ENCODE measurements at places on chromosomes 4 and X.

DNA sequence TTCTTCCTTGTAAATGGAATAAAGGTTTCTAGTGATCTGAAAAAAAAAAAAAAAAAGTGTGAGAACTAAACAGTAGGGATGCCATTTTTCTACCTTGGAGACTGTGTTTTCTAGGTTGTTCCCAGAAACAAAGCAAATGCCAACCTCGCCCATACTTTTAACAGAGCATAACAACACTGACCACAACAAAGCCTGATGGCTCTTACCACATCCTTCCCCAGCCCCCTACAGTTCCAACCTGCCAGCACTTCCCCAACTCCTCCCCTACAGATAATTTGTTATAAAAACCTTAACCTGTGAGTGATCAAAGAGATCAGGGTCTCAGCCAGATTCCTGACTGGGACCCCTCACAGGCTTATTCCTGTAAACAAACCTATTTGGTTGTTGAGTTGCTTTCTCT is 940.0 kb downstream of the SH3BGRL start:
- no peak for DNase-seq

DNA sequence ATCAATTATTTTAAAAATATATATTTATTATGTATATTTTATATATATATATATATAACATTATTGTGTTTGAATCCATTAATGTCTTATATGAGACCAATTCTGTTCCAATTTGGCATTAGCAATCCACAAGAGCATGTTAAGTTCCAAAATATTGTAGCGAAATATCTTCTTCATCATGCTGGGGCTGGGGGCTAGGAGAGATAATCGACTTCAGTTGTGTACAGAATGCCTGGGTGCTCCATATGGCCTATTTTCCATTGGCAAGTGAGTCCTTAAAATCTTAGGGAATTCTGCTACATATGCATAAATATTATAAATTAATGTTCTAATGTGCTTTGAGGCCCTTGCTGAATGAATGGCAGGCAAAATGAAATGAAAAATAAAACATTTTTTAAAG is 117.7 kb downstream of the PCDH7 start:
- DNase-seq = no peak

- no peak for DNase-seq
Measured at GRCh38 chrX:70455366-70456202, 10.9 kb downstream of the DLG3 start.

DNA sequence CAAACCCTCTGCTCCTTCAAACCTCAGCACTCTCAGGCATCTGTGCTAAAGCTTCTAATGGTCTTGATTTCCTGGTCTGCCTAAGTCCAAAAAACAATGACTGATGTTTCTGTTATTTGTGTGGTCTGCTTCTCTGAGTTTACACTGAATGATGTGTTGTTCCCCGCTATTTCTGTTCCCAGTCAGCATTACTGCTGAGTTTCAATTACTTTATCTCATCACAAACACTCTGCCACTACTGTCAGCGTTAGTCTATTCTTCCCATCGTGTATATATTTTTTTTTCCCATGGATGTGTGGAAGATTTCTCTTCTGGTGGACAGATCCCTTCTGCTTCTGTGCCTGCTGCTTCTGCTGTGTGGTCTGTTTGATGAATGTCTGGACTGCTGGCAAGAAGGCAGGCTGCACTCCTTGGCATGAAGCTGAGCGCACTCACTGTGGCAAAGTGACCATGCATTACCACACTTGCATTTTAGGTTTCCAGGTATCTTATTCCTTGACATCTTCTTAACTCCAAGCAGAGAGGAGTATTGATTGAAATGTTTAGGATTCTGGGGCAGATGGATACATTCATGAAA is 106.9 kb upstream of the PAQR3 start:
- DNase-seq = no peak

DNA sequence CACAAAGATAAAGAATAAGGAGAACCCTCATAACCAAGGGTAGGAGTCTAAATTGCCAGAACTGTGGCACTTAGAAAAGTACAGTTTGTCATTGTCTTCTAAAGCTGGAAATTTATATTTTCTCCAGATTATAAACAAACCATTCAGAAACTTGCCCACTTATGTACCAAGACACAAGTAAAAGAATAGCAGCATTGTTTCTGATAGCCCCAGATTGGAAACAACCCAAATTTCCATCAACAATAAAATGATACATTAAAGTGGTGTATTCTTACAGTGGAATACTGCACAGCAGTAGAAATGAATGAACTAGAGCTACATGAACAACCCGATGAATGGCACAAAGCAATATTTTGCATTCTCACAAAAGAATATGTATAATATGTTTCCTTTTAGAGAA is 63.1 kb upstream of the PDHA1 start:
- DNase-seq = no peak

- no peak for DNase-seq
Measured at GRCh38 chr4:47713129-47713834, 124.6 kb downstream of the CORIN start.

DNA sequence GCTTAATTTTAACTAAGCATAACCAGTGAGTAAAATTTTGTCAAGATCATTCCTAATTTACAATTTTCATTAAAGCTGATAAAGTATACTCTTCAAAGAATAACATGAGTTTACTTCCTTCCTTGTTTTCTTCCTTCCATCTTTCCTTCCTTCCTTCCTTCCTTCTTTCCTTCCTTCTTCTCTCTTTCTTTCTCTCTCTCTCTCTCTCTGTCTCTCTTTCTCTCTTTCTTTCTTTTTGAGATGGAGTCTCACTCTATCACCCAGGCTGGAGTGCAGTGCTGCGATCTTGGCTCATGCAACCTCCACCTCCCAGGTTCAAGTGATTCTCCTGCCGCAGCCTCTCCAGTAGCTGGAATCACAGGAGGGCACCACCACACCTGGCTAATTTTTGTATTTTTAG is 42.7 kb upstream of the PTPN13 start:
- DNase-seq = no peak

GRCh38 chr4:119038116-119038841 is 97.4 kb upstream of the MYOZ2 start:
- DNase-seq = no peak

- DNase-seq = no peak
Measured at GRCh38 chr4:94453391-94453963, 1.7 kb downstream of the PDLIM5 start.

- no peak for DNase-seq
Measured at GRCh38 chr4:127759228-127759820, 22.8 kb upstream of the HSPA4L start.

GRCh38 chrX:135591871-135592270 is 71.4 kb downstream of the INTS6L start:
- no peak for DNase-seq

DNA sequence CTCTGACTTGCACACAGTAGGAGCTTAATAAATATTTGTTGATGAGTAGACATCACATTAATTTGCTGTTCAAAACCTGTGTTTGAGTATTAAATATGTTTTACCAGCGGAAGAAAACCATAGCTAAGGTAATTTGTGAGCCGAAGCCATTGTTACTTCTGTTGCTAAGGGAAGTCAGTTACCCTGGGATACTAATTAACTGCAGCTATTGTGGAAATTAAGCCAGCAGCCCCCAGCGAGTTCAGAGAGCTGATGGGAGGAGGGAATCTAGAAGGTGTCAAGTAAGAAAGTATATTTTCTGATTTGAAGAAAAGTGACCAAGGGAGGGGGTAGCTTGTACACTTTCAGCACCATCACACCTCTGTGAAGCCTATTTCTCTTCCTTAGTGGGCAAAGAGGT is 76.7 kb upstream of the IGSF1 start:
- no peak for DNase-seq

DNA sequence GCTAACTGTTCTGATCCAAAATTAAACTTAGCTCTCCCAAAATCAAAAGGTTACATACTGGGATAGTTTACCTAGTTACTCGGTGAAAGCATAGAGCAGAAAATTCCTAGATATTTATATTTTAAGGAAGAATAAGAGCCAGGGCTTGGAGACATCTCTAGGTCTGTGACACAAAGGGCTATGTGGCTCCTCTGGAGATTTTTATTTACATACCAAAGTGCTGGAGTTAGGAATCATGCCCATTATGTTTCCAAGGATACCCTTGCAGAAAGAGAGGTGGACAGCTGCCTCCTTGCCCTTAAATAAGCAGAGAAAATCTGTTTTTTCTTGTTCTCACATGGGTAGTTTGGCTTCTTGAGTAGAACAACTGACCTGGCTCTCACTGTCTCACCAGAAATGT is 9.0 kb downstream of the COX7B2 start:
- no peak for DNase-seq

DNA sequence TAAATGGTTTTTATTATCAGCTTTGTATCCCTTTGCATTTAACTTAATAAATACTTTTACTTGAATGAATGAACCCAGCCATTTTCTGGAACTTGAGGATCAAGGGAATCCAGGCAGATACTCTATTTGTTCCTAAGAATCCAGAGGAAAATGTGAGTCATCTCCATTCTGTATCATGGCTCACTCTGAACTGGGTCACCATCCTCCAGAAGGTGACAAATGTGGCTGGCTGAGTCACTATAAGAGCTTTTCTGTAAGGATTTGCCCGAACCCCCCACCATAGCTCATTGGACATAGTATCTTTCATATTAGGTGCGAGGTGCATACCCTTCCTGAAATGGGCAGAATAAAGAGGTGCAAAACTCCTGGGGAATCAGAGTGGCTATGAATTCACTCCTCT is 25.8 kb downstream of the RTL9 start:
- DNase-seq = no peak

DNA sequence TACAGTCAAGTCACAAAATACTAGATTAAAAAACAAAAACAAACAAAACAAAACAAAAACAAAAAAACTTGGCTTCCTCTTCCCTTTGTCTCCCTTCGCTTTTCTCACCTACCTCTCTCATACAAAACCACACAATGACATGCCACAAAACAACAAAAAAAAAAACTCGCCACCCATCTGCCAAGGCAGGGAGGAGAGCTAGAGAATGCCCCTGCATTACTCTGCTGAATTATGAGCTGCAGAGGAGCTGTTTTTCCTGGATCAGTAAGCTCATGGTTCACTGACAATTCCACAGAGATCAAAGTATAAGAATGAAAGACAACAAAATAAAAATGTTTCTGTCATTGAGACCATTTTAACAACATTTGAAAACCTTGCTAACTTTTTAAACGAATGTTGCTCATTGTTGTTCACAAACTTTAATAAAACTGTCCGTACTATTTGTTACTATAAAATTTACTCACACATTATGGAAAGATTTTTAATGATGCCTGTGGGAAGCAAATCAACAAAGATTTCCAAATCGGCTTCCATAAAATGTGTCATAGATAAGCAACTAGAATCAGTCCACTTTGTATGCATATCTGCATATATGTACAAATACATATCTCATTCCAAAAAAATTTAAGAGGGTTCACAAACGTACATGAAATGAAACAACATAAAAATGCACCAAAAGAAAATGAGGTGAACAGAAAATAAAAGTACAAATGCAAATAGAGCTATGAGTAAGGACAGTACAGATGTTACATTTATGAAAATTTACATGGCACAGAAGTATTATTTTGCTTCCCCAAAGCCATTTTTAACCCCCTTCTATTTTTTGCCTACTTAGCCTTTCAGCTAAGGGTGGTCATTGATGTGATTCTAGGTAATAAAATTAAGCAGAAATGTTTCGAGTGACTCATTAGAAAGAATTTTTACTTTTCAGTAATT is 252.4 kb upstream of the FAT4 start:
- no peak for DNase-seq

DNA sequence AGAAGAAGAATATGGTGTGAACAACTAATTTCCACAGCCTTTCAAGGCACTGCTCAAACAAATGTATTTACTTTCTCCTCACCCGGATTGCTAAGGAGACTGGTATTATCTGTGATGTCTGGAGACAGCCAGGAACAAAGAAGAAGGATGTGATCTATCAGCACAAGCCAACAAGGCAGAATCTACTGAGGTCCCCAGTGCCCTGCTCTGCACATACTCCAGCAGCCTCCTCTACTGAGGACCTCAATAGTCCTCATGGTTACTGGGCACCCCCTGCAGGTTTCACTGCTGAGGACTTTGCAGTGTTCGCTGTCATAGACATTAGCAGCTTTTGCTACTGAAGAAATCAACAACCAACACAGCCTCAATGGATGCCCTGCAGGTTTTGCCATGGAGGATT is 930.1 kb downstream of the ADGRL3 start:
- DNase-seq = no peak

DNA sequence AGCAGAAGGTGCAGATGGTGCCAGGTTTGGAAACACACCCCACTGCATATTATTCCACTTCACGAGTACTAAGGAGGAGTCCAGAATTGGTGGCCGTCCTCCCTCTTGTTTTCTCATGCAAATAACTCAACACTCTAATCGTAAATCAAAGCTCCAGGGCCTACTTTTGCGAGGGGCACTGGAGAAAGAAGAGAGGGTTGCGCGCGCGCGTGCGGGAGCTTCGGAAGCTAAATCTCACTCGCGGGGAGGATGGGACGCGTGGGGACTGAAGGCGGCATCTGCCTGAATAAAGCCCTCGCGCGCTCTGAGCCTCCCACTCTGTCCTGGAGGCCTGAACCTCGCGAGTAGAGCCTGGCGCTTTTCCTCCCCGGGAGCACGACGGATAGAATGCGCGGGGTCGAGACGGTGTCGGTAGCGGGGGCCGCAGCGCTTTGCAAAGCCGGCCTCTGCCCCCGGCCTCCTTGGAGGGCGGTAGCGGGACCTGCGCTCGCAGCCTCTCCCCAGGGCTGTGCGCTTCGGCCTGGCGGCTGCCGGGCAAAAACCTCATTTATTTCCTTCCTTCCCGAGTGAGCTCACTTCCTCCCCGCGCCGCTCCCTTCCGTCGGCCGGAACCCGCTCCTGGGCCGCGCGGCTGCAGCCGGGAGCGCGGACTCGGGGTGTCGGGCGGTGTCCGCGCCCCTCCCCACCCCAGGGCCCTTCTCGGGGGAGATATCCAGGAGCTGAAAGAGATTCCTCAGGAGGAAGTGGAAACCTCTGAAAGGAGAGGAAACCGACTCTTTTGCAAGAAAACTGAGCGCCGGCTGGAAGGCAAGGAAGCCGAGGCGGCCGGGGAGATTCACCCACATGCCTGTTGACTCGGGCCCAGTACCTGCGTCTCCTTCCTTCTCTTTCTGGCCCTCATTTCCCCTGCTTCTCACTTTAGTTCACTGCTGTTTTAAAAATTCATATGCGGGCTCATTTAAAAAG is 20.7 kb downstream of the HAND2 start:
- DNase-seq = peak; percentile 69

GRCh38 chr4:83810428-83810827 is 274.5 kb downstream of the GPAT3 start:
- no peak for DNase-seq

- no peak for DNase-seq
Measured at GRCh38 chr4:98976716-98977115, 18.8 kb upstream of the METAP1 start.

GRCh38 chr4:169152899-169153298 is 117.9 kb downstream of the SH3RF1 start:
- no peak for DNase-seq

- no peak for DNase-seq
Measured at GRCh38 chr4:53545273-53545672, 46.0 kb downstream of the LNX1 start.

DNA sequence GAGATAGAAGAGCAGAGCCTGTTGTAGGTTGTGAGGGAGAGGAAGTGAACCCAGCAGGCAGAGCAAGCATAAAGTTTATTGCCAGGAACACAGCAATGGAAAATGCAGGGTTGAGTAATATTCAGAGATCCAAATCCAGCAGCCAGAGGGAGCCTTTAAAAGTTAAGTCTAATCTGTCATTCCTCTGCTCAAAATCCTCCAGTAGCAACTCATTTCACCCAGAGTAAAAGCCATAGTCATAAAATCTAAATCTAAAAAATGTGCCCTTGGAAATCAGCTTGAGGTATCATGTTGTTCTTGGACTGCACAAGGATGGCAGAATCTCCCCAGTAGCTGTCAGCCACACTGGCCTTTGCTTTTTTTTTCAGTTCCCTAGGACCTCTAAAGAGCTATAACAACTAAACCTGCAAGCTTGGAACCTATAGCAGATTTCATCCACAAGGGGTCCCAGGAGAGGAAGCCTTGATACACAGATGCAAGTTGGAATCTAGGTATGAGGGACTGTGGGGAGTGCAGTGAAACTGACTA is 62.9 kb upstream of the FRAS1 start:
- peak; percentile 89 for DNase-seq
